NCI-H2171 (cell line): ENCODE measurements at places on chromosomes 2 and 18.
A peak's percentile ranks its signal among the peaks of the same experiment; 100 is the strongest.

- DNase-seq: no peak
These were observed 6.9 kb upstream of the GPR155 start for GRCh38 chr2:174493549-174494331.

GRCh38 chr2:18820966-18821365 is 231.6 kb upstream of the NT5C1B start:
- DNase-seq: no peak

DNA sequence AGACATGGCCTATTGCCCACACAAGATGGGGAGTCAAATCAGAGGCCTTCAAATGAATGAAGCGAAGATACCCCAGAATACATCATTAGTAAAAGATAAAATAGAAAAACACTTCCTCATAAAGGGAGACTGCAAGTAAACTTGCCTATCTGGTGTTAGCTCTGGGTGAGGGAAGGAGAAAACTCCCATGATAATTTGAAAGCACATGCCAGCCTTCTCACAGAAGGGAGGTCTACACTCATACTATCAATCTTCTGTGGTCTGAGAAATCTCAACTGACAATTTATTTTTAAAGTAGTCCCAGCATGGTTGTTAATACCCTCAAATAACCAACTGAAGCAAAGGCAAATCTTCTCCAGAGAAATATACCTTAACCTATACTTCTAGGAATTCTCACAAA is 75.4 kb downstream of the EXOC6B start:
- no peak for DNase-seq

DNA sequence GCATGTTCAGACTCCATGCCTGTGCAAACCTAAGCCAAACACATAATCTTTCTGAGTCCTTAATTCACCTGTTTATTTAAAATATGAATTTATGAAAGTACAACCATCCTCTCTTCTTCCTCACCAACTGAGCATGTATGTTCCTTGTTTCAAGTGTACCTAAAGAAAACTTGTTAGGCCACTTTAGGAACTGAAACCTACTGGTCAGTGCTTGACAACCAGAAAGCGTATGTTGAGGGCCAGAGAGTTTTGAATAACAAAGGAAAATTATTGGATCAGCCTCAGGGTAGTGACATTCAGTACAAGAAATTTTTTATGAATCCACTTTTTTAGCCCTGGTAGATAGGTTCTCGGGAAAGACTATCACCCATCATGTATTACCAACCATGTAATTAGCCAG is 847.6 kb upstream of the CELF4 start:
- DNase-seq: no peak

DNA sequence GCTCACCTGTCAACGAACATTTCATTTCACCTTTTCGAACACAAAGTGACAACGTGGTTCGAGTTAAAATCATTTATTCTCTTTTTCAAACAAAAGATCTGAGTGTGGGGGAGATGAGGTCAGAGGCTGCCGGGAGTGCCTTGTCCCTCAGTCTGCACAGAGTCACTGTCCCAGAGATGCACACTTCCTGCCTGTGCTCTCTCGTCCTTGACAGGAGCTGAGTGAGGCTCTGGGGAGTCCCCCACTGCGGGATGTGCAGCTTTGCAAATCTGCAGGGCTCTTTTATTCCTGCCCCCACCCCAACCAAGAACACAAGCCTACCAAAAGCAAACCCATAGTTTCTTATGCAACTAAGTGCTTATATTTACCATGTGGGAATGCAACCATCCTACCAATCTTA is 497.8 kb downstream of the EIPR1 start:
- DNase-seq: no peak

DNA sequence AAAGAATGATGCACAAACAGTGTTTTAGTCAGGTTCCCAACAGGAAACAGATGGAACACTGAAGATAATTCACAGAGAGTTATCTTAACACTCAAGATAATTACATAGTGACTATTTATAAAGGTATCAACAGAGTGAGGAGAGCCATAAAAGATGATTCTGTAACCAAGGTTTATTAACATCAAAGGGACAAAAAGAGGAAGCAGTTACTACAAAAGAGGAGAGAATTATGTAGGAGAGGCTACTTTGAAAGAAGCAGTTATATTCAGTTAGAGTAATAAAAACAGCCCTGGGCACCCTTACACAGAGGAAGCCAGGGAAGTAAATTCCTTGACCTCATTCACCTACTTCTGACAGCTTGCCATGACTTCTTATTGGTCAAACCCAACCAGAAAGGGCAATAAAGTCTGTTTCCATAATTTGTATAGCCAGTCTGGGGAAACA is 326.5 kb upstream of the SLC39A10 start:
- DNase-seq: no peak

- DNase-seq: no peak
These were observed 28.5 kb upstream of the NPAS2 start for GRCh38 chr2:100791294-100791935.

- no peak for DNase-seq
These were observed 111.7 kb downstream of the BCL2 start for GRCh38 chr18:63207835-63208234.

- no peak for DNase-seq
These were observed 83.2 kb downstream of the PPP1R1C start for GRCh38 chr2:182068811-182069210.

DNA sequence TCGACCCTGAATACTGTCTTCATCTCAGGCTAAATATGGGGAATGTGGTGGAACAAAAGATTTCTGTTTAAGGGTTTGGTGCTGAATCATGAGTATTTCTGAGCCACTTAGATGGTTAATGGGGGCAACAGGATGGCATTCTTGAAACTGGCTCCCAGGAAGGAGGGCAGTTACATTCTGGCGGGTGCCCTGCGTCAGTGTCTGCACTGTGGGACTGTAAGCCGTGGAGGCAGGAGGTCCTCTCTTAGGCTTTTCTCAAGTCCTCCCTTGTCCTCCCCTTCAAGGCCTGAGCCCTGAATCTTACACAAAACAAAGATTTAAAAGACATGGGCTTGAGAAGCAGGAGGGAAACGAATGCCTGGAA is 45.7 kb downstream of the PSD4 start:
- DNase-seq: no peak

DNA sequence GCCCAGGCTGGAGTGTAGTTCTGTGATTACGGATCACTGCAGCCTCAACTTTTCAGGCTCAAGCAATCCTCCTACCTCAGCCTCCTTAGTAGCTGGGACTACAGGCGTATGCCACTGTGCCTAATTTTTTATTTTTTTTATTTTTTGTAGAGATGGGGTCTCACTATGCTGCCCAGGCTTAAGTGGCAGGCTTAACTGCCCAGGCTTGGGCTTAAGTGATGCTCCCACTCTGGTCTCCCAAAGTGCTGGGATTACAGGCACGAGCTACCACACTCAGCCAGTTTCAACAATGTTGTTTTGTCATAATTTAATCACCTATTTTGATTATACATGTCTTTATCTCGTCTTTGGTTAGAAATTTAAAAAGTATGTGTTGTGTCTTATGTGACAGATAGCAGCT is 18.2 kb downstream of the UGGT1 start:
- DNase-seq: no peak

GRCh38 chr18:24846138-24846537 is 385.7 kb downstream of the HRH4 start:
- DNase-seq: no peak

- peak; percentile 40 for DNase-seq
These were observed 85.3 kb downstream of the SPP2 start for GRCh38 chr2:234135750-234136221.

DNA sequence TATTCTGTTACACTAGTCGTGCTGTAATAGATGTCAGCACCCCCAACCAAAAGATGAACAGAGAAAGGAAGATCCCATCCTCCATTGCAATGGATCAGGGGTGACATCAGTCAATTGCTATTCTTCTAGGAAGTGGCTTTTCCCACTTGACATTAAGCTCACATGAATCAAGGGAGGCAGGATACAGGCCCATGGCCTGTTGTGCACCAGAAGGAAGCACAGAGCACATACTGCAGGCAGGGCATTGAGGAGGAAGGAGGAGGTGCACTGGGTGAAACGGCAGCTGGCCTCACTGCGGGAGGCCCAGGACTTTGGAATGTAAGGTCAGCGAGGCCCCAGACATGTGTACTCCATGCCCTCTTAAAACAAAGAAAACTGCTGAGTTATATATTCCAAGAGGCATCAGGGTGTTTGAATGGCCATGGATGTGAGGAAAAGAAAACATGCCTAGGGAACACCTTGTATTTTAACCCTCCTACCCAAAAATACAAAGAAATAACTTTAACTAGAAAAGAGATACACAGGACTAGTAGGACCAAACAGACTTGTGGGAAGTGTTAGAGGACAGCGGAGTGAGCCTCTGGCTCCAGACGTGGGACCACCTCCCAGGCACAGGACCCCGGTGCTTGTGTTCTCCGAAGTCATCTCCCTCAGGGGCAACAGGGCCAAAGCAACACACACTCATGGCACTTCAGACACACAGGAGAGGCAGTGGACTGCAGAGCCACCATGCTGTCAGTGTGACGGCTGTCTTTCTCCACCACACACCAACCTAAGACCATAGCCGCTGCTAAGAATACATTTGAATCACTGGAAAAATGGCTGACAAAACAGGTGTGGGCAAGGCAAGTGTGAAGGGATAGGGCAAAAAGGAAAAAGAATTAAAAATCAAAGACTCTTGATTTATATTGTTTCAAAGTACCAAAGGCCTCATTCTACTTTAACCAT is 51.4 kb upstream of the RIOK3 start:
- DNase-seq: no peak

GRCh38 chr2:196876364-196876763 is 50.1 kb downstream of the PGAP1 start:
- no peak for DNase-seq

- no peak for DNase-seq
These were observed 162.8 kb downstream of the MGAT5 start for GRCh38 chr2:134416637-134417036.

GRCh38 chr2:20137131-20137571 is 85.7 kb upstream of the LAPTM4A start:
- no peak for DNase-seq

DNA sequence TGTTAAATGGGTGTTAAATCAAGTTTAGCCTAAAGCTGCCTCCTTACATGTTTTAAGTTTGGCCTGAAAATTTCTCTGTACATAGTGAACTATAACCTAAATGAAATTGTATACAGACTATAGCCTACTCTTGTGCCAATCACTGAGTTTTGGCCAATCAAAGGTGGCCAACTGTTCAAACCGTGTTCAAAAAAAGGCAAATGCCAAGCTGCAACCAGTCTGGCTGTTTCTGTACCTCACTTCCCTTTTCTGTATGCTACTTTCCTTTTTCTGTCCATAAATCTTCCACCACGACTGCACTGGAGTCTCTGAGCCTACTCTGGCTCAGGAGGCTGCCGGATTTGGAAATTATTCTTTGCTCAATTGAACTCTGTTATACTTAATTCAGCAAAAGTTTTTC is 121.0 kb downstream of the SPOPL start:
- DNase-seq: no peak

- no peak for DNase-seq
These were observed 215.6 kb upstream of the TNP1 start for GRCh38 chr2:217075268-217076057.

DNA sequence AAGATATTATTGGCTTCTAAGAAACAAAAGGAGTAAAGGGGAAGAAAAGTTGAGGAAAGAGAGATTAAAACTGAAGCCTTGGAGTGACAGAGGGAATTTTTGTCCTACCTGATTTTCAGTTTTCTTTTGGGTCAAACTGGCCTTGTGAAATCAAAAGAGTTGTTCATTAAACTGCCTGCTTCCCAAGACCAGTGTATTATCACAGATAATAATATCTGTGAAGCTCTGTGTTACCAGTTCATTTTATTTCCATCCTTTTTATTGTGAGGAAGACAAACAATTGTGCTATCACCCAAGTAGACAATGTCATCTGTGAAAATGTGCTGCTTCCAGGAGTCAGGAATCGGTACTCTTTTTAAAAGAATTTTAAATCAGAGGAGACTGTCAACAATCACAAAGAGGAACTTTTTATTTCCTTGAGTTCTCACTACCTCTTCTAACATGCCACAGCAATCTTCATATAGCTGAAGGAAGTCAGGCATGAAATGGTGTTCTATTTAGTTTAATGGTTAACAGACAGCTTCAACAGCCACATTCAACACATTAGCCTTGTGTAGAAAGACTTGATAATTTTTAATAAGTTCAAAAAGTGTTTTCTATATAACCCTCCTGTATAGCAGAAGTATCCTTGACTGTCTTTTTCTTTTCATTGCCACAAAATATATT is 554.8 kb downstream of the PIK3C3 start:
- DNase-seq: no peak

GRCh38 chr2:207600231-207600630 is 25.0 kb downstream of the METTL21A start:
- DNase-seq: no peak

- no peak for DNase-seq
These were observed 258.0 kb downstream of the HDAC4 start for GRCh38 chr2:239142806-239143205.

DNA sequence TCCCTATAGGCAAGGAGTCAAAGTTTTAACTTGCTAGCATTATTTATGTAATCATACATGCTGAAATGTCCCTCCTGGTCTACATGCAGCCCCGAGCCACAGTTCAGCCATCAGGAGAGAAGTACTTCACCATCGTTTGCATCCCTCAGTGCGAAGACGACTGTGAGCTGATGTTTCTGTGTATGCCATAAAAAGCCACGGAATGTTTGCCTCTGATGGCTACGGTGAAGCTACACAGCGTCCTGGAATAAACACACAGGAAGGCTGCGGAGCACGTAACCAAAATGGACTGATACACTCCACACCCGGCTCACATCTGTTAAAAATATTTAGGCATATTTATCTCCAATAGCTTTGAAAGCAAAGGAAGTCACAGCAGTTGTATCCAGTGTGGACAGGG is 4.3 kb upstream of the SALL3 start:
- no peak for DNase-seq

GRCh38 chr18:32454593-32454992 is 16.1 kb downstream of the GAREM1 start:
- no peak for DNase-seq
